CD8-positive, alpha-beta T cell (primary cell): ENCODE measurements at places on chromosomes 16 and 17.

DNA sequence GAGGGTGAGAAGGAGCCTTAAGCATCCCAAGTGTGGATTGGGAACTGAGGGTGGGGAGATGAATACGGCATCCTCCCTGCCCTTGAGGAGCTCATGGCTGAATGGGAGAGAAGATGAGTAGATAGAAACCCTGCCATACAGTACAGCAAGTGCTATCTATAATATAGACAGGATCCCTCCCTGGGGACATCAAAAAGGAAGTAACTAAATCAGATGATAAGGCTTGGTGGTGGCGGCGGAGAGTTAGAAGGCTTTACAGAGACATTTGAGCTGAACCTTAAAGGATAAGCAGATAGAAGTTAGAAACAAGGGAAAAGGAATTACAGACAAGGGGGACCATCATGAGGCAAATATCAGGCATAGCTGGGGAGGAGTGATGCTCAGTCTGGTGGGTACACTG lies 67.5 kb upstream of the TMEM132E start:
- no peak for DNase-seq

DNA sequence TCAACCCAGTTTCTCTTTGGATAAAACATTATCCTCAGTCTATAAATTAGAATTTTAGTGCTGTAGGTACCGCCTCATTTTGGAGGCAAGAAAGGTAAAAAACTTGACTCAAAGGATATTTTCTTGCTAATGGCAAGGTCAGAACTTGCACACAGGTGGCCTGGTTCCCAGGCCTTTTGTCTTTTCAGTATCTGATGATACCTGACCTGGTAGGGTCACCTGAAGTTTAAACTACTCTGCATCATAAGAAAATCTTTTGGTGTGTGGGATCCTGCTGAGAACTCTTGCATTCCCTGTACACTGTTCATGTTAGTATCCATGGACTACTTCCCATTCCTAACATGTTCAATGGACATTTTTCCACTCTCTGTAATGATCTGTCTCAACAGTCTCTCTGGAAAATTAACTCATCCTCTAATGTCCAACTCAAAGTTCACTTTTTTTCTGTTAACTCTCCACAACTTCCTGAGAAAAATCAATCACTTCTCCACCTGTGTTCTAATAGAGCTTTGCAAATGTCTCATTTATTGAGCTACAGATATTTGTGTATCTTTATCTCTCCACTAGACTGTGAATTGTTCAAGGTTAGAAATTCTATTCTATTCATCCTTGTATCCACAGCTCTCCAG lies 317.1 kb upstream of the SOX9 start:
- DNase-seq, result no peak

- no peak for DNase-seq
Observed at GRCh38 chr17:62666801-62667591, 39.5 kb downstream of the MRC2 start.

GRCh38 chr16:23874613-23875294 lies 39.0 kb downstream of the PRKCB start:
- DNase-seq, result no peak
